ENCODE measurements at places on chromosomes 12 and 14. TPM values are rescaled to one million over a fixed set of nuclear protein-coding genes. Genes with fewer than 3 reads are reported as not detected.

GRCh38 chr12:3698218-3698974 lies 54.5 kb downstream of the CRACR2A start:
- no peak overlapping the region for H3K27ac ChIP-seq
- no peaks in the 10 kb centered on the region for H3K4me1 ChIP-seq
- no peak overlapping the region for H3K4me3 ChIP-seq
- no peaks in the 10 kb centered on the region for H3K27me3 ChIP-seq
- no peak for DNase-seq

- H3K27me3 ChIP-seq: no peaks in the 10 kb centered on the region
- peak overlapping the region; percentile 95 for H3K27ac ChIP-seq
- peak; percentile 91 for DNase-seq
- peak overlapping the region; percentile 86 for H3K4me3 ChIP-seq
- peaks cover 12% of the 10 kb centered on the region for H3K36me3 ChIP-seq
- peaks cover 35% of the 10 kb centered on the region for H3K4me1 ChIP-seq
These were observed 823 bp upstream of the SMARCC2 start for GRCh38 chr12:56189918-56190694.

Gene NPAS3
- total RNA-seq: not detected

DNA sequence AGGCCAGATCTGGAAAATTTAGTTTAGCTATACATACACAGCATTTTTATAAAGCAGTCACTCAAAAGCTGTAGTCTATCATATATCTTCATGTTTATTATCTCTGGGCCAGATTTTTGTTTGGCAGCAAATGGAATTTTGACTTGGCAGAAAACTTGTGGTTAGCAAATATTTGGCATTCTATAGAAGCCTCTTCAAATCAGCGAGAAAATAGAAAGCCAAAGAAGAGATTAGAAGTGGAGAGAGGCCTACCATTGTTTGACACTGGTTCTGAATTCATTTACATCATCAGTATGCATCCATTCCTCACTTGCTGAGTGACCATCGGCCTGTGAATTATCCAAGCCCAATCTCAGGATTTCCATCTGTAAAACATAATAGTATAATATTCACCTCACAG lies 1077.6 kb downstream of the GALC start:
- no peaks in the 10 kb centered on the region for H3K27me3 ChIP-seq
- H3K4me1 ChIP-seq: no peaks in the 10 kb centered on the region
- no peaks in the 10 kb centered on the region for H3K36me3 ChIP-seq
- H3K4me3 ChIP-seq: no peak overlapping the region

DNA sequence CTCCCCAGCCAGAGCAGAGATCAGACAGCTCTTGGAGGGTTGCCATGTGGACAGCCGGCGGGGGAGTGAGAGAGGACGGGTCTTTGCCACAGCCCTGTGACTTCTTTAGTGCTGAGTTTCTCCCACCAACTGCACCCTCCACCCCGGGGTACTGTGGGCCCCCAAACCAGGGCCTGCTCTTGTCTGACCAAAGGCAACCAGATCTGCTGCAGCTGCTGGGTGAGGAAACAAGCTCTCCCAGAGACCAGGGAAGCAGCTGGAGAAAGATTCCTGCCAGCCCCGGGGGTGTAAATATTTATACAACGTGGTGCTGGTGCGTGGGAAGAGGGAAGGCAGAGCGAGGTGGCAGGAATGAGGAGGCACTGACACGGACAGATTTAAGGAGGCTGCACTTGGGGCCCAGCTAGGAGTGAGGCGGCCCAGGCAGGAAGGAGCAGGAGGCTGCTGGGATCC lies 14.3 kb upstream of the ZFP36L1 start:
- peaks cover 33% of the 10 kb centered on the region for H3K4me1 ChIP-seq
- H3K4me3 ChIP-seq: no peak overlapping the region
- no peak overlapping the region for H3K27ac ChIP-seq
- H3K27me3 ChIP-seq: no peaks in the 10 kb centered on the region
- peaks cover 1% of the 10 kb centered on the region for H3K36me3 ChIP-seq

Gene TOGARAM1
- 5.4 TPM for total RNA-seq

DNA sequence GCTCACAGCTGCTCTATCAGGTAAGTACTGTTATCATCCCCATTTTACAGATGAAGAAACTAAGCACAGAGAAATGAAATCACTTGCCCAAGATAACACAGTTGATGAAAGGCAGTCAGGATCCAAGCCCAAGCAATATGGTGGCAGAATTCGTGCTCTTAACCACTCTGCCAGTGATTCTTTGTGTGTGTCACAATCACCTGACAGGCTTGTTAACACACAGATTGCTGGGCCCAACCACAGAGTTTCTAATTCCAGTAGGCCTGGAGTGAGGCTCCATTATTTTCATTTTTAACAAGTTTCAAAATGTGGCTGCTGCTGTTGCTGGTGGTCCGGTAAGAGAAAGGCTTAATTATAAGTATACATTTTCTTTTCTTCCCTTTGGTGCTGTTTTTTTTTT lies 134.2 kb downstream of the TGFB3 start:
- DNase-seq: no peak
- no peaks in the 10 kb centered on the region for H3K27me3 ChIP-seq
- H3K4me1 ChIP-seq: no peaks in the 10 kb centered on the region
- H3K4me3 ChIP-seq: no peak overlapping the region
- H3K36me3 ChIP-seq: no peaks in the 10 kb centered on the region

GRCh38 chr12:79925492-79925891 lies 9.4 kb downstream of the PPP1R12A start:
- no peak for DNase-seq
- H3K36me3 ChIP-seq: no peaks in the 10 kb centered on the region
- H3K27me3 ChIP-seq: no peaks in the 10 kb centered on the region
- H3K4me3 ChIP-seq: no peak overlapping the region
- peaks cover 51% of the 10 kb centered on the region for H3K4me1 ChIP-seq
- H3K27ac ChIP-seq: no peak overlapping the region

Gene GPRC5D
- total RNA-seq: not detected

- H3K36me3 ChIP-seq: no peaks in the 10 kb centered on the region
- peaks cover 11% of the 10 kb centered on the region for H3K4me1 ChIP-seq
- no peak for DNase-seq
These were observed 21.9 kb upstream of the CDCA4 start for GRCh38 chr14:105042813-105043212.

- H3K4me3 ChIP-seq: no peak overlapping the region
- peak; percentile 30 for DNase-seq
These were observed 1.5 kb upstream of the SRRM4 start for GRCh38 chr12:118979763-118980406.

Gene CFAP73
- total RNA-seq: 0.90 TPM

Gene DUSP16
- 82.1 TPM for total RNA-seq

Gene MTRFR
- 28.8 TPM for total RNA-seq

DNA sequence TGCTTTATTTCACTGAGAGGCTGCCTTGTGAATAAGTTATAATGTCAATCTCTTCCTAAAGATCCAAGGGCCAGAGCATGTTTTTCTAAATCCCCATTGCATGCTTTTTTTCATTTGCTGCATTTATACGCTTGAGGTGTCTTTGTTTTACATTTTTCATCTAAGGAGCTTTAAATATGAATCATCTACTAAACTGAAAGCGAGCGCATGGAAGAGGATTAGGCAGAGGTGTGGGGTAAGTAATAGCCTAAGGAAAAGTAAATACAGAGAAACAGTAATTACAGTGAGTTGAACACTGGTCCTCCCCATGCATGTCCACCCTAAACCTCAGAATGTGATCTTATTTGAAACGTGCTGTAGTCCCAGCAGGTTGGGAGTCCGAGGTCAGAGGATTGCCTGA lies 76.4 kb upstream of the METAP2 start:
- H3K27me3 ChIP-seq: peaks cover 29% of the 10 kb centered on the region
- no peak overlapping the region for H3K27ac ChIP-seq
- no peak overlapping the region for H3K4me3 ChIP-seq
- DNase-seq: no peak
- H3K36me3 ChIP-seq: peaks cover 2% of the 10 kb centered on the region

DNA sequence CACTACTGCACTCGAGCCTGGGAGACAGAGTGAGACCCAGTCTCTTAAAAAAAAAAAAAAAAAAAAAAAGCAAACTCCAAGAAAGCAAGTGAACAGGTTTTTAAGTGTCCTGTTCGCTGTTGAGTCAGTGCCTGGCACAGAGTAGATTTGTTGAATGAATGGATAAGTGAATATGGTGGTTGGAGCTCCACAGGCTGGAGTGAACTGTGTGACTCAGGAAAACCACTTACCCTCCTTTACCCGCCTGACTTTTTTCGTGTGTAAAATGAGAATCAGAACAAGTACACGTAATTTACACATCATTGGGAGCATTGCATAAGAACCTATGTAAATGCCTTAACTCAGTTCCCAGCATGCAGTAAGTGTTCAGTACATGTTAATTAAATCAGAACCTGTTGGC lies 24.0 kb upstream of the ESRRB start:
- H3K4me3 ChIP-seq: no peak overlapping the region
- peaks cover 3% of the 10 kb centered on the region for H3K4me1 ChIP-seq
- no peak for DNase-seq

DNA sequence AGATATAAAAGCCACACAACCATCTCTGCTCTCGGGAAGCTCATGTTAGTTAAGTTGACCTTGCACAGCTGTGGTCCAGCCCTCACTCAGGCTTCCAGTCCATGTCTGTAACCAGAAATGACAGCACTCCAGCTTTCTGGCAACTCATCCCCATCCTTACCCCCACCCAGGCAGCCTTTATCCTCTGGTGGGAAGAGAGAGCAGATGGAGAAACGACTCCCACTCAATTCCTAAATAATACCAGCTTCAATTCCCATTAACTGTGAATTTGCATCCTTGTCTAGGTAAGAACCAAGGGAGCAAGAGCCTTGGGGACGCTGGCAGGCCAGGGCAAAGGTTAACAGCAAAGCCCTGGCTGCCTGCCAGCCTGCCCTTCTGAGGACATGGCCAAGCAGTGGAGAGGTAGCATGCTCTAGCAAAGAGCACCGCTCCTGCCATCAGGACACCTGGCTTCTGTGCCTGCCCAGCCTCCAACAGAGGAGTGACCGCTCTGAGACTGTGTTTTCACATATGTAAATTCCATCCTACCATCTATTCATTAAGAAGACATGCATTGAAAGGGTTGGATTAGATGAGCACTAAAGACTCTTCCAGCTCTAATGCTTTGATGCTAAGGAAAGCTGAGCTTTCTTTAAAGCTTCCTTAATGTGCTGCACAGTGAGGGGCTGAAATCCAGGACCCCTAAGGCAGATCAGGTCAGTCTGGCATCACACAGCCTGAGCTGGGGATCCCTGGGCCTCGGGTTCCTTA lies 236.1 kb downstream of the GRIN2B start:
- no peak for DNase-seq
- H3K4me1 ChIP-seq: no peaks in the 10 kb centered on the region
- no peaks in the 10 kb centered on the region for H3K36me3 ChIP-seq
- H3K4me3 ChIP-seq: no peak overlapping the region
- no peak overlapping the region for H3K27ac ChIP-seq

DNA sequence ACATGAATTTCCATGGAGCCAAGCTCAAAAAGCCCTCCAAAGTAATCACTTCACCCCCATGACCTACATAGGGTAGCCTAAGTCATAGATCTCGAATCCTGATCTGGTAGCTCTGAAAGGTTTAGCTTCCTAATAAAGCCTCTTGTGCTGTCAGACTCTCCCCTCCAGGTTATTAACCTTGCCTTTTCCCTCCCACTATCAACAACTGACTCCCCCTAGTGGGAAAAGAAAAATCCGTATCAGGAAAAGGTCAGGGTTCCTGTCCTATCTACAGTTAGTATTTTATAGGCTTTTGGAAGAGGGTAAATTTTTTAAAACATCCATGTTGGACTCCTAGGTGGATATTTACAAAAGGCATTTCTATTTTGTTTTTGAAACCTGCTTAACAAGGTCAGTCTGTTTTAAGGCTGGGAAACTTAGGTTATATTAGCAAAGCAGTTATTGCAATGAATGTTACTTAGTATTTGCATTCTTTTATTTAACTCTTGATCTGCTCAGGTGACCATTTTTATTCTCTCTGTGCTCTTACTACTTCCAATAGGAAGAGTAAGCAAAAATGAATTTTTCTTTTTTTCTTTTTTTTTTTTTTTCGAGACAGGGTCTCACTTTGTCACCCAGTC lies 8.0 kb downstream of the YY1 start:
- DNase-seq: no peak
- H3K4me3 ChIP-seq: no peak overlapping the region
- peaks cover 69% of the 10 kb centered on the region for H3K4me1 ChIP-seq
- H3K36me3 ChIP-seq: peaks cover 14% of the 10 kb centered on the region
- H3K27me3 ChIP-seq: no peaks in the 10 kb centered on the region

- H3K27me3 ChIP-seq: peaks cover 78% of the 10 kb centered on the region
- no peak for DNase-seq
- no peaks in the 10 kb centered on the region for H3K4me1 ChIP-seq
- no peak overlapping the region for H3K27ac ChIP-seq
- peaks cover 8% of the 10 kb centered on the region for H3K36me3 ChIP-seq
These were observed 7.5 kb upstream of the FOXG1 start for GRCh38 chr14:28758885-28759652.

GRCh38 chr14:59768855-59769375 lies 101.7 kb downstream of the RTN1 start:
- no peaks in the 10 kb centered on the region for H3K36me3 ChIP-seq
- H3K27ac ChIP-seq: no peak overlapping the region
- no peak overlapping the region for H3K4me3 ChIP-seq
- peaks cover 3% of the 10 kb centered on the region for H3K27me3 ChIP-seq
- DNase-seq: no peak

DNA sequence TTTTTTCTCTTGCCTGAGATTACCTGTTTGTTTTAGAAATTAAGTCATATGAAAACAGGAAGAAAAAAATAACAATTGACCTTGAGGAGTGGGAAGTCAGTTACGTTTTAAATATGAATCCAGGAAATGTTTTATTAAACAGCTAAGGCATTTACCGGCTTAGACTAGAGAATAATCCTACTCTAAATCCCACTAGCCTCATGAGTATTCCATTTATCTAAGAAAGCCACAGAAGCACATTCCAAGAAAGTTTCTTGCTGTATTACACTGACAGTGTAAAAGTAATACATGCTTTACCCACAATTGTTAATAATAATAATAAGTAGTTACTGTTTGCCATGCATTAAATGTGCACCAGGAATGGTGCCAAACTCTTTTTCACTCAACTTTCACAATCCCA lies 90.9 kb downstream of the BMP4 start:
- no peaks in the 10 kb centered on the region for H3K27me3 ChIP-seq
- H3K4me1 ChIP-seq: no peaks in the 10 kb centered on the region
- H3K36me3 ChIP-seq: no peaks in the 10 kb centered on the region
- no peak overlapping the region for H3K27ac ChIP-seq
- no peak for DNase-seq
- no peak overlapping the region for H3K4me3 ChIP-seq

Gene RD3L
- not detected for total RNA-seq

DNA sequence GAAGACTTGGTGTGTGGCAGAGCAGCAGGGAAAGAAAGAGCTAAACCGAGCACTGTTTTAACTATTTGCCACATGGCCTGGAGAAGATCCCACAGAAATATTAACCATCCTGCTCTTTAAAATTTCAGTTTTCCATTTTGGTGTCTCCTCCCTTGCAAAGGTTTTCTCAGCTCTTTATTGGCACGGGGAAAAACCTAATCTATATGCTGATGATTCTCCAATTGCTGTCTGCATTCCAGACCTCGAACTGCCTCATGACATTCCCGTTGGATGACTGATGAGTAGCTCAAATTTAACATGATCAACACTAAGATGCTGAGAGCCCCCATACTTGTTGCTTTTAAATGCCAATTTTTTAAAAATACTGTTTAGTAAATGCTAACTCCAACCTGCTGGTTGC lies 115.0 kb downstream of the EMP1 start:
- DNase-seq: no peak
- no peak overlapping the region for H3K27ac ChIP-seq
- no peak overlapping the region for H3K4me3 ChIP-seq
- peaks cover 14% of the 10 kb centered on the region for H3K27me3 ChIP-seq

Gene TMED10
- 189 TPM for total RNA-seq
